CD4-positive, alpha-beta T cell treated with Interleukin-15 for 4 hours (primary cell): ENCODE measurements at places on chromosomes 7 and 10.
A peak's percentile ranks its signal among the peaks of the same experiment; 100 is the strongest.

- DNase-seq = no peak
These were observed 476.2 kb upstream of the FZD8 start for GRCh38 chr10:36118314-36118713.

DNA sequence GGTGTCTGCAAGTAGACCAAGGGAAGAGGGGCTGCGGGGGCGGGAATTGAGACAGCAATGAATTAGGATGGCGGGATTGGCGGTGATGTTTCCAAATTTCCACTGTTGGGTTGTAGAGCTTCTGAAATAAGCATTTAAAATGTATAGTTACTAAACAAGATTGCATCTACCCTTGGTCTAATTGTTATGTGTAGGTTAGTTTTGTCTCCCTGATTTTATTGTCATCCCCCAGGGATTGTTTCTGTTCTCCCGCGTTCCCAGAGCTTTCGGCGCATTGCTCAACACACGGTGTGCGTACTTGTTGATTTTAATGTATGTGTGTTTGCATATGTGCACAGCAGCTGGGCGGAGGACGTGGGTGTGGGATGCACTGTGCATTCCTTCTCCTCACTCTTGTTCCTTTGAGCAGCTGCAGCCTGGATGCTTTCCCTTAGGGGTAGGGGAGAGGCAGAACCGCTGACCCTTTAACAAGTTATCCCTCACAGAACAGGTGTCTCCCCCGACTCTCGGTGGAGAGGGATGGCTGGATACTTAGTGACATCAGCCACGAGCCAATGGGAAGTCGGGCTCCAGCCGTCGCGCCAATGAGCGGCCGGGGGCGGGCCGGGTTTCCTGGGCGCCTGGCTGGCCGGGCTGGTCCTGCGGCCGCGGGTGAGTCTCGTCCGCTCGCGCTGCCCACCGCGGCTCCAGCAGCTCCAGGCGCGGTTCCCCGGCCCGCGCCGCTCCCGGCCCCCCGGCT is at the start of gene TSPAN33:
TSPAN33 (plus strand) TSS at position 613 of the 739 bp plus-strand sequence. CDS start 274 bp downstream, outside the sequence.
- peak; percentile 64 for DNase-seq

DNA sequence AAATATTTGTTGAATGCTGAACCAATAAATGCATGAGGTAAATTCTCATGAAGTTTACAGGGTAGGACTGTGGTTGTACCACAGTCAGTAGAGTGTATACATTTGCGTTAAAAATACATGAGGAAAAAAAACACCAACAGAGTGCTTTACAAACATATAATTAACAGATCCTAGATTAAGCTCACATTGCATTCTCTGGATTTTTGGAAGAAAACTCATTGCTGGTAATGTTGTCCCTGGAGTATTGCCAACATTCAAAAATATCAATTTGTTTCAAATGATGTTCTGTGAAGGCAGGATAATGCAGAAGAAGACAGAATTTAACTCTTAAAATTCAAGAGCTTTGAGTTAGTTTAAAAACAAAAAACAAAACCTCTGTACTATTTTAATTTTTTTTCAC is 95.5 kb downstream of the MBL2 start:
- no peak for DNase-seq

DNA sequence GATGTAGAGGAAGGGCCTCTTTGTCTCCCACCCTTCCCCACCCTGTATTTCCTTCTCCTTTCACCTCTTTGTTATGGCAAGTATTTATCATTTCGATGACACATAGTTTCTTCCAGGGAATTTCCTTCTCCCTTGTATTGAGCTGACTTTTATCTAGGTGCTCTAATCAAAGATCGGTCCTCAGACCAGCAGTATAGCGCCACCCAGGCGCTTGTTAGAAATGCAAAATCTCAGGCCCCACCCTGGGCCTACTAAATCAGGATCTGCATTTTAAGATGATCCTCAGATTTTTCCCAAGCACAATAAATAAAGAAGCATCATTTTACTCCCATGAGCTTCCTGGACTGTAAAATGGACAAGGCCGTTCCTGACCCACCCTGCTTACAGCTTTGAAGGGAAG is 12.0 kb upstream of the GOT1 start:
- DNase-seq = no peak

GRCh38 chr10:131478377-131478989 is 167.0 kb upstream of the TCERG1L start:
- DNase-seq = no peak

- no peak for DNase-seq
These were observed 100.7 kb downstream of the CDK6 start for GRCh38 chr7:92735707-92736106.

- no peak for DNase-seq
These were observed 6.9 kb downstream of the ABCB8 start for GRCh38 chr7:151035026-151035717.

- DNase-seq = peak; percentile 43
These were observed 505 bp downstream of the NUDCD3 start for GRCh38 chr7:44489955-44490350.

DNA sequence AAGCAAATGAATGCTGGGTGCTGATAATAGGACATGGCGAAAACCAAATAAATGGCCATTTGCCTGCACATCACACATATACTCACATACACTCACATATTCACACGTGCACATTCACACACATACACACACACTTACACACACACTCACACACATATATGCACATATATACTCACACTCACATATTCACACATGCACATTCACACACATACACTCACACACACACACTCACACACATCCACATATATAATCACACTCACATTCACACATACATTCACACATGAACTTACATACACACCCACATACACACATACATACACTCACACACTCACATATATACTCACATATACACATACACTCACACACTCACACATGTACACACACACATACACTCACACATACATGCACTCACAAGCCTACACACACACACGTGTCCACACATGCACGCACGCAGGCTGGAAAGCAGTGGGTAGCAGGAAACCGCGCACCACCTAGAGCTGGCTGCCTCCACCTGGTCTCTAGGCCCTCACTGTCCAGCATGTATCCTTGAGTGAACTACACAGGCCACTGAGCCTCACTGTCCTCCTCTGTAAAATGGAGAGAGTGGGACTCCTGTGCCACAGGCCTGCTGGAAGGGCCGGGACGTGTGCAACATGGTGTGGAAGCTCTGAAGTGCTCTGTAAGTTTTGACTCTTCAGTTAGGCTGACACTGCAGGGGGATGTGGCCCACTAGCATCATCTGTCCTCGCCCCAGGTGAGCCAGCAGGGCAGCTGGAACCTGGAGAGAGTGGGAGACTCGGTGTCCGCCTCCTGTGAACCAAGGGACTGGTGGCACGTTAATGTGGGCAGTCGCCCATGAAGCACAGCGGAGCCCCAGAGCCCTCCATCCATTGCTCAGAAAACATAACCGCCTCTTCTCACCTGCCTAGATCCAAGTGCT is 14.9 kb downstream of the TMEM72 start:
- DNase-seq = no peak

- no peak for DNase-seq
These were observed 175.9 kb downstream of the CCDC71L start for GRCh38 chr7:106485031-106485551.

DNA sequence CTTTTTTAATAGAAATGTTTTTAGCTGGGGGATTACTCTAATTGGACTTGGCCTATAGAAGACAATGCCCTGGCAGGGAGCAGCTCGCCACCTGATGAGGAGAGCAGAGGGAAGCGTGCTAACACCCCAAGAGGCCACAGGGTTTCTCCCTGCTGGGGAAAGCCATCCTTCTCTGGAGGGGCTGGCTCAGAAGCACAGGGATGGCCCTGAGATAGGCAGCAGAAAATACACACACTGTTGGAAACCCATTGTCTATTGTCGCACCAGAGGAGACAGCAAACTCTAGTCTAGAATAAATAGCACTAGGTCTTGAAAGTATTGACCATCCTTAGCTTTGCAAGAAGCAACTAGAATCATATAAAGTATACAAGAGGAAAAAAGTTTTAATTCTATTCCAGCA is 5.4 kb downstream of the COBL start:
- DNase-seq = no peak

GRCh38 chr7:122767339-122767738 is 64.6 kb upstream of the RNF148 start:
- no peak for DNase-seq

- no peak for DNase-seq
These were observed 33.1 kb downstream of the PPIF start for GRCh38 chr10:79380125-79380945.

GRCh38 chr7:6139189-6139996 is 108.2 kb downstream of the ANKRD61 start:
- DNase-seq = no peak

- DNase-seq = no peak
These were observed 104.2 kb downstream of the SAMD9 start for GRCh38 chr7:93013446-93014061.

GRCh38 chr7:30922596-30922995 is 10.9 kb downstream of the AQP1 start:
- DNase-seq = no peak

GRCh38 chr7:100632951-100633717 is 8.2 kb downstream of the TFR2 start:
- DNase-seq = peak; percentile 58

DNA sequence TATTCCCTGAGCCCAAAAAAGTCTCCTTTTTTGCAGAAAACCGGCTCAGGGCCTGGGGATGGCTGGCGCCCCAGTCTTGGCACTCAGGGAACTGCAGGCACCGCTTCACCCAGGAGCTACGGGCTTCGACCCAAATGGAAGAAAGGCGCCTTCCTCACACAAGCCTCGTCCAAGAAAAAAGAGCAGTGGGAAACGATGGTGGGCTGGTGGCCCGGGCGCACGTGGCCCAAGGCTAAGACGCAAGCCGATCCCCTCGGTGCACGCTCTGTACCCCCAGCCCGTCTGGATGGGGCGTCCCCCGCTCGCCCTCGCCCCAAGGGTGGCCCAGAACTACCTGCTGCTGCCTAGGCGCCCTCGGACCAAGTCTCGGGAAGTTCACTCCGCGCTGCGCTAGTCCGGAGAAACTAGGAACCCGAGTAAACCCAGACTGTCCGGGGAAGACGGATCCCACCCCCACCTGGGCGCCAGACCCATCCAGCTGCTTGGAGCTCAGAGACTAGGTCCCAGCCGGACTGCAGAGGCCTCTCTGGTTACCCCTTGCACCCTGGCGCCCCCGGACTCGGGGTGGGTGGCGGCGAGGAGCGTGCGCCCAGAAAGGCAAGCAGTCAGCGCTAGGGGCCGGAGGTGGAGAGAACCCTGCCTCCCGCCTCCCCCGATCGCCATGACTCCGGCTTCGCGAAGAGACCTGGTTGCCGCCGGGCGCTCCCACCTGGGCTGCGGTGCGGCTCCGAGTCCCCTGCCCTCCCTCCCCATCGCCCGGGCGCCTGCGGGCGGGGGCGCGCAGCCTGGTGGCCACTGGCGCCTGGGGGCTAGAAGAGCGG is 76.4 kb downstream of the CALN1 start:
- no peak for DNase-seq

- no peak for DNase-seq
These were observed 247.0 kb upstream of the FERD3L start for GRCh38 chr7:19392246-19392645.

GRCh38 chr7:68425377-68425776 is 1172.9 kb upstream of the AUTS2 start:
- no peak for DNase-seq

GRCh38 chr10:96440361-96441292 is 73.1 kb downstream of the TLL2 start:
- DNase-seq = no peak

- DNase-seq = no peak
These were observed 4.6 kb downstream of the VAX1 start for GRCh38 chr10:117133273-117134055.

- DNase-seq = no peak
These were observed 300.6 kb downstream of the ZEB1 start for GRCh38 chr10:31619531-31620061.

DNA sequence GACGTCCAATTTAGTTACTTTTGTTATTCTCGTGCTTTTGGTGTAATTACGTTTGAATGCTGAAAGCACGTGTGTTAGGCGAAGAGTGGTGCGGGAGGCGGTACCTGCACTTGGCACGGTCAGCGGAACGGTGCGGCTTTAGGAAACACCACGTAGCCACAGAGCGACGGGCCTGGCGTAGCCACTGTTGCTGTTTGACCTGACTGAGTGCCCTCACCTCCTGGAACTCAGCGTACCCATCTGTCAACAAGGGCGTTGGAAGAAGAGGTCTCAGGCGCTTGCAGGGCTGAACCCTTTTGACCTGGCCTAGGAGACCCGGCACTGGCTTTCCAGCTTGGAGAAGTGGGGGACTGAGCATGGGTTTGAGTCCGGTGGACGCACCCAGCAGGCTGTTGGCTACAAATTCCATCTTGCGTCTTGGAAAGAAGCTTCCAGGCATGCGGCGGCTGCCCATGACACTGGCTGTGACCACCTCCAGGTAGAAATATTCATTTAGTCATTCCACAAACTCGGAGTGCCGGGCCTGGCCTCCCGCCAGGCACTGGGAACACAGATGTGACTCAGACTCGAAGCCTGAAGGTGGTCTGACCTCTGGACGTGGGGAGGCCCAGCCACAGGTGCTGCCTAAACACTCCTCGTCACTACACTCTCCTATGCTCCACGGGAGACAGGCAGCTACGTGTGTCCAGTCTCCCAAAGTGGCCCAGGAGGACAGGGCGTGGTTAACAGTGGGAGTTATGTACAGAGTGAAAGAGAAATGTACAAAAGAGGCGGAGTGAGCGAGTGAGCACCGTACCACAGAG is 22.2 kb downstream of the FAM20C start:
- DNase-seq = no peak

- DNase-seq = no peak
These were observed 7.5 kb upstream of the ZC3HAV1 start for GRCh38 chr7:139116999-139117398.

- no peak for DNase-seq
These were observed 117.9 kb downstream of the AOAH start for GRCh38 chr7:36606153-36606975.

- no peak for DNase-seq
These were observed 15.4 kb downstream of the PIP4K2A start for GRCh38 chr10:22698941-22699440.

GRCh38 chr7:45161138-45161537 is 3.5 kb downstream of the RAMP3 start:
- DNase-seq = no peak

DNA sequence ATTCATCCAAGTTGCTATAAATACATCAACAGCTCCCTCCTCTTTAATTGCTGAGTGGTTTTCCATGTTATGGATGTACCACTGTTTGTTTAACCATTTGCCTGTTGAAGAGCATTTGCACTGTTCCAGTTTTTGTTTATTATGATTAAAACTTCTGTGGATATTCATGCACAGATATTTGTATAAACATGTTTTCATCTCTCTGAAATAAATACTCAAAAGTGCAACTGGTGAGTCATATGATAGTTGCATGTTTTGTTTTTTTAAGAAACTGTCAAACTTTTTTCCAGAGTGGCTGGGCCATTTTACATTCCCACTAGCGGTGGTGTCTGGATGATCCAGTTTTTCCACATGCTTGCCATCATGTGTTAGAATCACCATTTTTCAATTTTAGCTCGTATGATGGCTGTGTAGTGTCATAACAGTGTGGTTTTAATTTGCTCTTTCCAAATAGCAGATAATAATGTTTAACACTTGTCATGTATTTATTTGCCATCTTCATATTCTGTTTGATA is 33.6 kb downstream of the MEOX2 start:
- no peak for DNase-seq

GRCh38 chr7:20200361-20200760 is 16.8 kb downstream of the MACC1 start:
- DNase-seq = no peak
